CD8-positive, alpha-beta memory T cell (primary cell): ENCODE measurements at places on chromosomes 4 and X. TPM values are rescaled to one million over a fixed set of nuclear protein-coding genes. Genes with fewer than 3 reads are reported as not detected.

DNA sequence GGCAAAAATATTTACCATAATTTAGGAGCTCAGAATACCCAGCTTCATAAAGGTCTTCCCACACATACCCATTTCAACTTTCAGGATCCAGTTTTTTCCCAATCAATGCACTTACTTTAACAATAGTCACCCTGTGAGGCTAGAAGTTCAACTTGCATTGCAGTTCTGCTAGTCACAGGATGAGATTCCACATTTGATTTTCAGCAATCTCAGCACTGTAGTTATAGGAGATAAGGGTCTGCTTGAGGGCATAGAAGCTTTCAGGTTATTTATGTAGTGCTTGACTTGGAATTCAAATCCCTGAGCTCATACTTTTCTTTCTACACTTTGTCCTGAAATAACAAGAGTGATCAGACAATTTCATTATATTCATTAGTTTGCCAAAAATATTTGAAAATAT is 78.3 kb upstream of the IL2 start:
- H3K27ac ChIP-seq = no peak overlapping the region
- no peaks in the 10 kb centered on the region for H3K27me3 ChIP-seq
- no peaks in the 10 kb centered on the region for H3K36me3 ChIP-seq

DNA sequence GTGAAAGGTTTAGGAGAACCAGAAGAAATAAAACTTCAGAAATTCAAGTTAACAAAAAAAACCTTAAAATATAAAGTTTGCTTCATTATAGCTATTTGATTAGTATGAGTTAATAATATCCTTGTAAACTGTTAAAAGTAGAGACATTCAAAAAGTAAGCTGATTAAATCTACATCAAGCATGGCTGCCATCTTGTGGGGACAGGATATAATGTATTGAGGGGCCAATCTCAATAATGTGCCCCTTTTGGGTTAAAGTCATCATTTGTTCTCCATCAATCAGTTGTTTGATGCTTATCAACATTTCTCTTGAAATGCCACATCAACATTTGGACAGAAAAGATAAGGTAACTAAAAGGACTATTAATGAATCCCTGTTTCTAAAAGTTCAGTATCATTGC is 4.6 kb upstream of the GRID2 start:
- H3K27me3 ChIP-seq = no peaks in the 10 kb centered on the region
- H3K36me3 ChIP-seq = no peaks in the 10 kb centered on the region
- H3K27ac ChIP-seq = no peak overlapping the region

DNA sequence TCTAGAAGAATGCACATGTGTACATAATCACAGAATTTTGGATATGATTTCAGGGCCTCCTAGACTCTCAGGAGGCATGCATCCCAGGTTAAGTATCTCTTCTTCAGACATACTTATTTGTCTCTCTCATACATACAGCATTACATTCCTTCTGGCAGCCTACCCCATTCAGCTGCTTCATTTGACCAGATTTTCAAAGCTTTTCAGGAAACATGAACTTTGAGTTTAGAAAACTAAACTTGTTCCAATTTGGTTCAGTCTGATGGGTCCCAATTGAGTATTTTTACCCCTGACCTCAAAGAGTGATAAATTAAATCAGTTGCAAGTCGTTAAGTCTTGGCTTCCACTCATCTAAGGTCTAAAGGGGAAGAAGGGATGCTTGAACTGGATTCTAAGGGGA is 330.9 kb downstream of the ARHGAP24 start:
- no peak for DNase-seq
- H3K4me1 ChIP-seq = no peaks in the 10 kb centered on the region
- H3K27ac ChIP-seq = no peak overlapping the region
- no peak overlapping the region for H3K4me3 ChIP-seq

- H3K27ac ChIP-seq = no peak overlapping the region
- no peak for DNase-seq
- no peaks in the 10 kb centered on the region for H3K27me3 ChIP-seq
- no peaks in the 10 kb centered on the region for H3K36me3 ChIP-seq
- no peak overlapping the region for H3K4me3 ChIP-seq
Observed at GRCh38 chr4:152640058-152640921, 39.5 kb downstream of the TMEM154 start.

DNA sequence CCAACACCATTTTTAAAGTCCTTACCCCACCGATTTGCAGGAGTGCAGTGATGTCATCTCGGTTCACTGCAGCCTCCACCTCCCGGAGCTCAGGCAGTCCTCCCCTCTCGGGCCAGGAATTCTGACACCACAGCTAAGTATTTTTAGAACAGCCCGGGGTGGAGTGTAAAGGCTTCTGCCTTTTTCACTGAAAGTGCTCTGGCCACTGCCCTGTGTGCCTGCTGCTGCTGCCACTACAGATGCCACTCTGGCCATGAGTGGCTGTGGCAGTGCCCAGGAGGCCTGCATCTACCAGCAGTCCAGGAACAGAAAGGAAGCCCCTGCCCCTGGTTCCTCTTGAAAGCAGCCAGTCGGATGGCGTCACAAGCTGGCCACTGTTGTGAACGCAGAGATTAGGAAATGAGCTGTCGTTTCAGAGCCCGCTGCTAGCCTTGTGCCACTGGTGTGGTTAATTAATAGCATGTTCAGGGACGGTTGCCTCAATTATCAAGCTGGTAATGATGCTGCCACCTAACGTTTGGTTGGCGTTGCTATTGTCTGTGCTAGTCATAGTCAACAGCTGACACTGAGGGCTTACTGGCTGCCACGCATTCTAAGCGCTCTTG is 23.6 kb upstream of the TBC1D14 start:
- H3K36me3 ChIP-seq = peaks cover 21% of the 10 kb centered on the region
- no peaks in the 10 kb centered on the region for H3K4me1 ChIP-seq
- no peak overlapping the region for H3K4me3 ChIP-seq
- DNase-seq = no peak
- no peaks in the 10 kb centered on the region for H3K27me3 ChIP-seq

DNA sequence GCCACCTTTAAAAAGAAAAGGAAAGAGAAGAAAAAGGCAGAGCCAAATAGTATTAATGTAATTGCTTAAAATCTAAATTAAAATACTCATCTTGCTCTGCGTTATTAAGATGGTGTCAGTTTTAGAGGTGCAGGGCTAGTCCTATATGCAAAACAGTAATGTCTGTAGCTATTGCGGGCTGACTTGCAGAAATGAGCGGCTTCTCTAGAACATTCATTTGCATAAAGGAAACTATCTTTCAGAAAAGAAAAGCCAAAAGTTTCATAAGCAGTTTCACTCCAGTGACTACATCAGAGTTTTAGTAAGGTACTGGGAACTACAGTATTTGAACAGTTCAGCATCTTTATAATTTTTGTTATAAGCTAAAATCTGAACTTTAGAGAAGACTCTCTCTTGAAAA is 6.0 kb downstream of the SMAD1 start:
- DNase-seq = no peak
- H3K4me1 ChIP-seq = peaks cover 6% of the 10 kb centered on the region
- H3K36me3 ChIP-seq = no peaks in the 10 kb centered on the region
- no peak overlapping the region for H3K27ac ChIP-seq

- H3K4me1 ChIP-seq = peaks cover 12% of the 10 kb centered on the region
- peaks cover 27% of the 10 kb centered on the region for H3K36me3 ChIP-seq
- H3K4me3 ChIP-seq = no peak overlapping the region
- H3K27ac ChIP-seq = no peak overlapping the region
- DNase-seq = no peak
Observed at GRCh38 chrX:119648421-119648775, 42.2 kb upstream of the NKRF start.

DNA sequence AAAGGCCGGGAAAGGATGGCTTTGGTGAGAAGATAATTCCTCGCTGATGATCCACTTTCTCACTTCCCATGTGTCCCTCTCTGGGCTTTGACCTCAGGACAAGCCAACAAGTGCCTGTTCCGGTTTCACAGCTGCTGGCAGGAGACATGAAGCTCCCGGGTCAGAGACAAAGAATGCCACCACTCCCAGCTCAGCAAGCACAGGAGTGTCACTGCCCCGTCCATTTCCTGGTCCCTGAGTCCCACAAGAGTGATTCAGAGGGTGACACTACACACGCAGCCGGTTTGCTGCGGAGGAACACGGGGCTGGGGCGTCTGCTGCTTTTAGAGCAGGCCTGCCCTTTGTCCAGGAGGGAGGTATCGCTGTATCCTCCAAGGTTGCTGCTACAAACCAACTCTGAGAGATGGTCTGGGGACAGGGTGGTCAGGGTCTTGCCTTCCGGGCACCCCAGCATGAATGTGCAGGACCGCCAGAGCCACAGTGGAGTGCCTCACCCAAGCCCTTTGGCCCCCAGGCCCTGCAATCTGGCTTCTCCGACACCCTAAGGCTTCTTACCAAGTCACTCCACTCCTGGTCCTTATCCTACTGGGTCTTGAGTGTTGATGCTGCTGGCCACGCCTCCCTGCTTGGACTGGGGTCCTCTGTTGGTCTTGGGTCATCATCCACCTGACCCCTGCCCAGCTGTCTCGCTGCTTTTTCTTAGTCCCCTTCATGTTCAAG is 49.5 kb downstream of the CPZ start:
- H3K27ac ChIP-seq = no peak overlapping the region
- H3K27me3 ChIP-seq = no peaks in the 10 kb centered on the region
- no peaks in the 10 kb centered on the region for H3K36me3 ChIP-seq
- no peaks in the 10 kb centered on the region for H3K4me1 ChIP-seq

- H3K27ac ChIP-seq = no peak overlapping the region
- no peak for DNase-seq
- no peaks in the 10 kb centered on the region for H3K36me3 ChIP-seq
- H3K4me3 ChIP-seq = no peak overlapping the region
- H3K4me1 ChIP-seq = no peaks in the 10 kb centered on the region
- H3K27me3 ChIP-seq = no peaks in the 10 kb centered on the region
Observed at GRCh38 chr4:138222046-138222445, 20.1 kb downstream of the SLC7A11 start.

GRCh38 chr4:182245541-182246215 is 2.5 kb downstream of the TENM3 start:
- H3K36me3 ChIP-seq = no peaks in the 10 kb centered on the region
- H3K27ac ChIP-seq = no peak overlapping the region
- no peaks in the 10 kb centered on the region for H3K4me1 ChIP-seq
- DNase-seq = no peak
- no peak overlapping the region for H3K4me3 ChIP-seq
- no peaks in the 10 kb centered on the region for H3K27me3 ChIP-seq

GRCh38 chrX:95764972-95765451 is 919.6 kb upstream of the DIAPH2 start:
- no peaks in the 10 kb centered on the region for H3K27me3 ChIP-seq
- no peak for DNase-seq
- H3K4me1 ChIP-seq = no peaks in the 10 kb centered on the region
- no peak overlapping the region for H3K27ac ChIP-seq

- no peak overlapping the region for H3K27ac ChIP-seq
- H3K4me1 ChIP-seq = no peaks in the 10 kb centered on the region
- no peak overlapping the region for H3K4me3 ChIP-seq
- DNase-seq = no peak
Observed at GRCh38 chrX:46180258-46180687, 364.9 kb downstream of the ZNF674 start.

GRCh38 chr4:104901961-104902605 is 244.6 kb upstream of the TET2 start:
- no peaks in the 10 kb centered on the region for H3K27me3 ChIP-seq
- no peak overlapping the region for H3K27ac ChIP-seq
- no peak overlapping the region for H3K4me3 ChIP-seq
- no peaks in the 10 kb centered on the region for H3K4me1 ChIP-seq
- H3K36me3 ChIP-seq = no peaks in the 10 kb centered on the region

- H3K36me3 ChIP-seq = no peaks in the 10 kb centered on the region
- H3K4me1 ChIP-seq = no peaks in the 10 kb centered on the region
- H3K4me3 ChIP-seq = no peak overlapping the region
- no peaks in the 10 kb centered on the region for H3K27me3 ChIP-seq
Observed at GRCh38 chrX:51876441-51876840, 17.0 kb upstream of the MAGED1 start.

GRCh38 chr4:162523171-162523570 is 359.4 kb upstream of the FSTL5 start:
- H3K4me3 ChIP-seq = no peak overlapping the region
- H3K36me3 ChIP-seq = no peaks in the 10 kb centered on the region
- DNase-seq = no peak
- H3K27me3 ChIP-seq = no peaks in the 10 kb centered on the region
- no peaks in the 10 kb centered on the region for H3K4me1 ChIP-seq

GRCh38 chr4:63580796-63581475 is 828.3 kb downstream of the TECRL start:
- H3K4me1 ChIP-seq = no peaks in the 10 kb centered on the region
- no peaks in the 10 kb centered on the region for H3K36me3 ChIP-seq
- no peaks in the 10 kb centered on the region for H3K27me3 ChIP-seq
- DNase-seq = no peak
- no peak overlapping the region for H3K4me3 ChIP-seq

DNA sequence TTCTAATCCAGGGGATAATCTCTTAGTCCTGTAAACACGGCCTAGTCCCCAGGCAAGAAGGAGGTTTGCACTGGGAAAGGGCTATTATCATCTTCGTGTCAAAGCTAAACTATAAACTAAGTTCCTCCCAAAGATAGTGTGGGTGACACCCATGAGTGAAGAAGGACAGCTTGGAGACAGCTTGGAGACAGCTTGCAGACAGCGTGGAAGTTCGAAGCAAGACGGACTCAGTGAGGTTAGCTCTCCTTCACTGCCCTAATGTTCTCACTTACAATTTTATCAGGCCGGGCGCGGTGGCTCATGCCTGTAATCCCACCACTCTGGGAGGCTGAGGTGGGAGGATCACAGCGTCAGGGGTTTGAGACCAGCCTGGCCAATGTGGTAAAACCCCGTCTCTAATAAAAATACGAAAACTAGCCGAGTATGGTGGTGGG is 19.2 kb upstream of the PLCXD1 start:
- DNase-seq = no peak
- H3K27ac ChIP-seq = no peak overlapping the region
- no peak overlapping the region for H3K4me3 ChIP-seq
- no peaks in the 10 kb centered on the region for H3K4me1 ChIP-seq

GRCh38 chr4:177446586-177446985 is 4.3 kb upstream of the AGA start:
- H3K27ac ChIP-seq = no peak overlapping the region
- DNase-seq = no peak
- no peaks in the 10 kb centered on the region for H3K36me3 ChIP-seq
- H3K27me3 ChIP-seq = no peaks in the 10 kb centered on the region
- peaks cover 6% of the 10 kb centered on the region for H3K4me1 ChIP-seq
- no peak overlapping the region for H3K4me3 ChIP-seq

DNA sequence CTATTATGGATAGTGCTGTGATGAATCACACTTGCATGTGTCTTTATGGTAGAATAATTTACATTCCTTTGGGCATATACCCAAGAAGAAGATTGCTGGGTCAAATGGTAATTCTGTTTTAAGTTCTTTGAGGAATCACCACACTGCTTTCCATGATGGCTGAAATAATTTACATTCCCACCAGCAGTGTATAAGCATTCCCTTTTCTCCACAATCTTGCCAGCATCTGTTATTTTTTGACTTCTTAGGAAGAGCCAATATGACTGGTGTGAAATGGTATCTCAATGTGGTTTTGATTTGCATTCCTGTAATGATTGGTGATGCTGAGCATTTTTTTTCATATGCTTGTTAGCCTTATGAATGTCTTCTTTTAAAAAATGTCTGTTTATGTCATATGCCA is 1120.2 kb downstream of the ARAP2 start:
- H3K36me3 ChIP-seq = no peaks in the 10 kb centered on the region
- H3K27me3 ChIP-seq = no peaks in the 10 kb centered on the region
- no peaks in the 10 kb centered on the region for H3K4me1 ChIP-seq
- no peak for DNase-seq
- no peak overlapping the region for H3K27ac ChIP-seq

- no peaks in the 10 kb centered on the region for H3K27me3 ChIP-seq
- no peaks in the 10 kb centered on the region for H3K36me3 ChIP-seq
- no peak overlapping the region for H3K27ac ChIP-seq
- DNase-seq = no peak
- H3K4me1 ChIP-seq = no peaks in the 10 kb centered on the region
Observed at GRCh38 chr4:107125496-107125895, 89.4 kb upstream of the DKK2 start.

Gene PTPN13
- polyA plus RNA-seq = 1.3 TPM

Gene GRIA3
- not detected for polyA plus RNA-seq

Gene ADAM29
- 0.53 TPM for polyA plus RNA-seq

Gene EPHA5
- not detected for polyA plus RNA-seq

Gene GBA3
- not detected for polyA plus RNA-seq

Gene CLDN2
- polyA plus RNA-seq = not detected

Gene NUP62CL
- 2.0 TPM for polyA plus RNA-seq

Gene ESX1
- polyA plus RNA-seq = not detected
